H9 (cell line): ENCODE measurements at places on chromosomes 4 and X. TPM values are rescaled to one million over a fixed set of nuclear protein-coding genes. Genes with fewer than 3 reads are reported as not detected.

The DUSP9 gene
- 2.3 and 2.4 TPM in 2 replicates for total RNA-seq

GRCh38 chr4:17117746-17118145 is 219.3 kb upstream of the LDB2 start:
- no peak for DNase-seq

GRCh38 chr4:136927172-136927571 is 605.1 kb downstream of the PCDH18 start:
- no peak for DNase-seq

GRCh38 chr4:177185151-177185550 is 124.5 kb upstream of the NEIL3 start:
- no peak for DNase-seq

DNA sequence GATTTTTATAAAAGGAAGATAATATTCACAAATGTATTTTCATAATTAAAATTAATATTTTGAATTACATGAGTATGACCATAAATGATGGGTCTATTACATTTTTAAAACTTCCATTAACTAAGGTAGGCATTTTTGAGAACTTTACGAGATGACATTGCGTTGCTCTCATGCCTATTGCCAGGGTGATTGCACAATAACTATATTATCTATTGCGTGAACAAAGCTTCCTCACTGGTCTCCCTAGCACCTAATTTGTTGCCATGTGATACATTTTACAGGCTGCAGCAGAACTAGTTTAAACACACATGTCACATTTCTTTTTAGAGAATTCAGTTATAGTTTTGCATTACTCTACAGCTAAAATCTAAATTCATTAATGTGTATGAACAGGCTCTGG is 289.7 kb upstream of the GRID2 start:
- no peak for DNase-seq

The GLRA2 gene
- not detected in 2 replicates for total RNA-seq

GRCh38 chrX:24672701-24673190 is 21.0 kb upstream of the POLA1 start:
- DNase-seq, result no peak

The PAGE4 gene
- 0.57 TPM in 1 of 2 replicates, not detected in the other for total RNA-seq

GRCh38 chr4:2746891-2747695 is 9.0 kb downstream of the TNIP2 start:
- no peak for DNase-seq

The BEND2 gene
- not detected in 2 replicates for total RNA-seq

- no peak for DNase-seq
Measured at GRCh38 chr4:185212581-185212980, 3.2 kb downstream of the SNX25 start.

GRCh38 chr4:118082182-118082581 is 47.9 kb downstream of the NDST3 start:
- DNase-seq, result no peak

GRCh38 chr4:17576932-17577664 is at the start of gene LAP3:
Gene LAP3, plus strand, starts transcription at chr4:17577198. Its CDS starts 268 bp downstream, at chr4:17577466.
- DNase-seq, result peak; percentile 96

- no peak for DNase-seq
Measured at GRCh38 chr4:82256718-82257117, 117.1 kb downstream of the HNRNPD start.

DNA sequence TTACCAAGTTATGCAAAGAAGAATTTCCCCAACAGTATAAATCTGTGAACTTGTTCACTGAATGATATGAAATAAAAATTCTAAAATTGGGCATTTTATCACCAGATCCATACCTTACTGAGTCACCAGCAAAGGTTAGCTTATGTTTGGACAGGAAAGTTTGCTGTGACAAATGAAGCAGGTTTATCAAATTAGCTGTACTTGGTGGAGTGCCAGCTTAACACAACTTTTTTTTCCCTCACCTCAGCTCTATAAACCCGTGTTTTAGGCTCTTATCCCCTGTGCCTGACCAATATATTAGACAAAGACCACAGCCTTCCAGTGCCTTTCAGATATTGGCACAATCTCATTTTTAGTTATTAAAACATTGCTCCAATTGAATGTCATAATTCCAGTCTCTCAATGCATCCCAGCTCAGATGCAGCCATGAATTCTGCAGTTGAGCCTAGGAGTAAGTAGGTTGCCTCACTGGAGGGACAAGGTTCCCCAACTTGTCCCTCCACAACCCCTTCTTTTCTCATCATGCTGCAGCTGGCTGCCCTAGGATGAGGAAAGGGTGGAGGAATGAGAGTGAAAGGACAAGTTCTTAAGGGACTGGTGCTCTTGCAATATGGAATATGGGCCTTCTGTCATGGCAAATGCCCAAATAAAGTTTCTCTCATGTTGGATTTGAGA is 27.0 kb upstream of the PDGFC start:
- peak; percentile 29 for DNase-seq

GRCh38 chr4:116055857-116056827 is 942.7 kb upstream of the NDST4 start:
- DNase-seq, result no peak

DNA sequence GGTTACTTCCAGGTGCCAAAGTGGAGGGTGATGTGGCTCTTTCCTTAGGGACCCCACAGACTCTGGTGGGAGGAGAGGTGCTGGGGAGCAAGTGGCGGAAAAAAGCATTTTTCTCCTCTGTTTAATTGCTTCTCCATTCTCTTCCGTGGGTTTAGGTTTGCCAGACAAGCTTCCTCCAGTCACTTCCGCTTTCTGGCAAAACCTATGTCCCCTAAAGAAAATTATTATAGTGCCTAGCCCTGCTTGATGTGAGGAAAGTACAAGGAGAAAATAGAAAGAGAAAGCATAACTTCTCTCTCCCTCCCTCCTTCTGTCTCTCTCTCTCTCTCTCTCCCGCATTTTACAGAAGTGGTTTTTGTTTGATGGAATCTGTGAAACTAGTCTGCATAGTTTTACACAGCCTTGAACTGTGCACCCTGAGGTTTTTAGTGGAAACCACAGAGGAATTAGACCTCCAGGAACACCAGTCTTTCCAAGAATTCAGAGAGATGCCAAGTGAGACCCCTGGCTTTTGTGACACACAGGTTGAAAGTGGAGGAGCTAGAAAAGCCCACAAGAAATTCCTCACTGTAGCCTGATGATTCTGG is 231.1 kb upstream of the ANXA3 start:
- DNase-seq, result no peak

- DNase-seq, result no peak
Measured at GRCh38 chr4:8370835-8371595, 69.5 kb downstream of the ACOX3 start.

GRCh38 chrX:17644001-17644400 is 93.3 kb upstream of the SCML1 start:
- no peak for DNase-seq

GRCh38 chrX:33808636-33809035 is 323.5 kb downstream of the FAM47A start:
- DNase-seq, result peak; percentile 52

DNA sequence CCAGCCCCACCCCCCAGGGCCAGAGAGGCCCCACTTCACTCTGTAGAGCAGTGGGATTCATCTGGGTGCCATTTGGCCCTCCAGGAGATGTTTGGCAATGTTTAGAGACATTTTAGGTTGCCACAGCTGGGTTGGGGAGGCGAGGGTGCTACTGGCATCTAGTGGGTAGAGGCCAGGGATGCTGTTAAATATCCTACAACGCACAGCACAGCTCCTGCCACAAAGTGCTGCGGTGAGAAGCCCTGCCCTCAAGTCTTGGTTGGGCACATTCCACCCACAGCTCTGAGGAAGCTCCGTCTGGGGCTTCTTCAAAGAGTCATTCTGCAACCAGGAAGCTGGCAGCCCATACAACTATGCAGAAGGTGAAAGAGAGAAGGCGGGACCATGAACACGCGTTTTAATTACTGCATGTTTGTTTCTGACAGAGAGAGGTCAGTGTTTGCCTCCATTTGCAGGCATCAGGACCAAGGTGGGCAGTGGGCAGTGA is 48.1 kb upstream of the FAM9C start:
- no peak for DNase-seq

GRCh38 chrX:124289443-124289842 is 43.0 kb upstream of the TEX13D start:
- no peak for DNase-seq

DNA sequence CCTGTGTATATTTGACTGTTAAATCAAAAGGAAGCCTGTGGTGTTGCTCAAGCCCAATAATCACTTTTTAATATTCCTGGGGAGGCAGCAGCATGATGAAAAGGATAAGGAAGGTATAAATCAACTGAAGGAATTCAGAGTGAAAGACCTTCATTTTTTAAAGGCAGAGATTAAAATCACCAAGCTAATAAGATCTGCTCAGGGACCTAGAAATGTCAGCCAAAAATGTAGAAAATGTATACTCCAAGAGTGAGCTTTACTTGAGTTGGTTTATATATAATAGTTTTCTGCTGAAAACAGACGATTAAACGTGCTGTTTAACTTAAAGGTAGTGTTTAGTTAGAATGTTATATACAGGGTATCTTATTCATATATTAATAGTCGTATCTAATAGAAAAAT is 549.3 kb downstream of the IQCM start:
- no peak for DNase-seq

GRCh38 chrX:53320543-53321229 is 39.3 kb upstream of the IQSEC2 start:
- no peak for DNase-seq

GRCh38 chr4:75718529-75718928 is 5.8 kb upstream of the USO1 start:
- DNase-seq, result no peak

The GRPR gene
- 27.3 and 28.8 TPM in 2 replicates for total RNA-seq

The ZNF141 gene
- total RNA-seq, result 38.0 and 42.1 TPM in 2 replicates

The DUSP21 gene
- total RNA-seq, result not detected in 2 replicates

The CRMP1 gene
- total RNA-seq, result 71.6 and 73.1 TPM in 2 replicates

The SPIN3 gene
- total RNA-seq, result 23.3 and 23.5 TPM in 2 replicates

GRCh38 chr4:149048451-149049143 is 606.4 kb upstream of the NR3C2 start:
- DNase-seq, result no peak

The PRDM8 gene
- not detected in 2 replicates for total RNA-seq

- DNase-seq, result no peak
Measured at GRCh38 chr4:168856312-168856711, 153.7 kb downstream of the CBR4 start.

The ITM2A gene
- total RNA-seq, result 27.1 and 29.9 TPM in 2 replicates

The CHRNA9 gene
- total RNA-seq, result 1.2 and 1.3 TPM in 2 replicates

DNA sequence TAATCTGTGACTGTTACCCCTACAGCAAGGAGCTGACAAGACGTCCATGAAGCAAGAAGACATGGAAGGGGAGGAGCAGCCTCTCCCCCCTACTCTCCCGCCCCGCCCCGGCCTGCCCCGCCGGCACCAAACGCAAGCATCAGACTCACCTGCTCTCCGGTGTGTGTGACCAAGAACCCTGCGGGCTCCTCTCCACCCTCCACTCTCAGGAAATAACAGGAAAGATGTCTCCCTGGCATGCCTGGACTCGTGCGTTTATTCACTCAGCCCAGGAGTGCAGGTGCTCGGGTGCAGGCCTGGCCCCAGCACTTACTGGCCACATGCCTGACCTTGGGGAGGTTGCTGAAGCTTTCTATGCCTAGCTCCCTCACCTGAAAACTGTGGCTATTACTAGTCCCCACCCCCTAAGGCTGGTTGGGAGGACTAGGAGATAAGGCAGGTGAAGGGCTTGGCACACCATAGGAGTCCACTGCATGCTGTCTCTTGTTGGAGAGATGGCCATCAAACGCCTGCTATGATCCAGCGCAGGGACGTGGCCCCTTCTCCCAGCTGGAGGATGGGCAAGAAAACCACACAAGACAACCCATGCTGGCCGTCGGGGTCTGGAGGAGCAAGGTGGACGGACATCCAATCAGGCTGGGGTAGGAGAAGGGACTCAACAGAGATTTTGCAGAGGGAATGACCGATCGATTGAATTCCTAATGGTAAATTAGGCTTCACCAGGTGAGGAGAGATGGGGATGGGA is 34.9 kb upstream of the CLDN24 start:
- DNase-seq, result no peak

DNA sequence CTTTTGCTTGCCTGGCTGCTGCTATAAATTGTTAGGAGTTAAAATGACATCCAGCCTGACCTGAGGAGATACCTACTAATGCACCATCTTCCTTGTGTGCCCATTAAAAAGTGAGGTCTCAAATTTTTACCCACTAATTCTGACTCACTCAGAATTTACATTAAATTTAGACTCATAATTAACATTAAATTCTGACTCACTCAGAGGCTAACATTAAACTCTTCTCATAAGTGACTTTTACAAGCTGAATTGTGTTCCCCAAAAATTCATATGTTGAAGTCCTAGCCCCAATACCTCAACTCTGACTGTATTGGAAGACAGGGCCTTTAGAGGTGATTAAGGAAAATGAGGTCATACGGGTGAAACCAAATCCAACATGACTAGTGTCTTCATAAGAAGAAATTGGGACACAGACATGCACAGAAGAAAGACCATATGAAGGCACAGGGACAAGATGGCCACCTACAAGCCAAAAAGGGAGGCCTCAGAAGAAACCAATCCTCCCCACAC is 11.8 kb downstream of the CASP6 start:
- DNase-seq, result no peak

The USP17L28 gene
- not detected in 2 replicates for total RNA-seq

DNA sequence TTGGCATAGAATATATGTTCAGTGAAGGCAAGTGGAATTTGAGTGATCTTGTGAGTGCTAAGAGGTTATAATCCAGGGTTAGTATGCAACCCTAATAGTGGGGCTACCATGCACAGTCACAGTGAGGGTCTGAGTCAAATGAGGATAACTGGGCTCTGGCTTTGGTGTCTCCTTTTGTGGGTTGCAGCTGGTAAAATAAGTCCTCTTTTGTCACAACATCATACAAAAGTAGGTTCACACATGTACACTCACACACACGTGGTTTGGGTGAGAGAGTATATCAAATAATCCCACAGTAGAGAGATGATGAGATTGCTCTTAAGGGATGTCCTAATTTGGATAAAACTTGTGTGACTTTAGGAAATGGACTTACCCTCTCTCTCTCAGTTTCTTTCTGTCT is 79.6 kb upstream of the EOLA2 start:
- DNase-seq, result no peak

GRCh38 chrX:38857736-38858523 is 56.7 kb downstream of the MID1IP1 start:
- DNase-seq, result no peak

DNA sequence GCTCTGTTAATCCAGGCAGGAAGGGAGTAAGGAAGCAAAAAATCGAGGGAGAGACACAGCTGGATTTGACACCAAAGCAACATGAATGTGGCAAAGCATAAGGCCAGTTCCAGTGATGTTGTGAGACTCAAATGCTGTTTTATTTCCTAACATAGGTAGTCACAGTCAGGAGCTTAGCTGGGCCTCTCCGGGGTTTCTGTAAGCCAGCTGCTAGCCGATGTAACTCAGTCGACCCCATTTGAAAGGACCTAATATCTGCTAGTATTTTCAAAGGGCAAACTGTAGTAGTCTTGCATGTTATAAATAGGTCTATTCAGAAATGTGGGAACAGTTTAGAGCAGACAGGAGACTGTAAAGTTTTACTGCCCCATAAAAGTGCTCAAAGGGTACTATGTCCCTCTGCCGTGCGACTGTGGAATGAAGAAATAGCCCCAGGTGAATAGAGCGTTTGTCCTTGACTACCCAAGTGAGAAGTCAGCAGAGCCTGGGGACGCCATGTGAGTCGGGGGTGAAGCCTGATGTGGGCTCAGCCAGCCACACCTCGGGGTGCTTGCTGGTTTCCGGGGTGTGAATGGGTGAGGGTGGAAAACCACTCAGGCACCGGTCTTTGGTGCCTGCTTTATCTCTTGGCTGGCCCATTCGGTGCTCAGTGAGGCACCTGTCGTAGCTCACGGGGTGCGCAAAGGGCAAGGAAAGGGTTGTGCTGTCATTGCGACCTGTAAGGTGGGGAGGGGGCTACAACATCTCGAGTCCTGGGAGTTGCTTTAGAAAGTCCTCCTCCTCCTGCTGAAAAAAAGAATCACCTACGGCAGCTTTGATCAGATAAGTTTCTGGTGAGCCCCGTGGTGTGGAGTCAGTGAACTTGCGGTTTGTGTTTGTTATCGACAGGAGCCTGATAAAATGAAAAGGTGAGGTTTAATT is 745 bp downstream of the TRIM2 start:
- DNase-seq, result peak; percentile 45
